ENCODE measurements at places on chromosomes 2 and 18.

DNA sequence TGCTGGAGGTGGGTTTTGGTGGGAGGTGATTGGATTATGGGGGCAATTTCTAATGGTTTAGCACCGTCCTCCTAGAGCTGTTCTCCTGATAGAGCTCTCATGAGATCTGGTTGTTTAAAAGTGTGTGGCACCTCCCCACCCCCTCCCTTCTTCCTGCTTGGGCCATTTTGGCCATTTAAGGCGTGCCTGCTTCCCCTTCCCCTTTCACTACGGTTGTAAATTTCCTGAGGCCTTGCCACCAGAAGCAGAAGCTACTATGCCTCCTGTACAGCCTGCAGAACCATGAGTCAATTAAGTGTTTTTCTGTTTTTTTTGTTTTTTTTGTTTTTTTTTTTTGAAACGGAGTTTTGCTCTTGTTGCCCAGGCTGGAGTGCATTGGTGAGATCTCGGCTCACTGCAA, 335.7 kb upstream of the HS6ST1 start:
- no peak for DNase-seq

DNA sequence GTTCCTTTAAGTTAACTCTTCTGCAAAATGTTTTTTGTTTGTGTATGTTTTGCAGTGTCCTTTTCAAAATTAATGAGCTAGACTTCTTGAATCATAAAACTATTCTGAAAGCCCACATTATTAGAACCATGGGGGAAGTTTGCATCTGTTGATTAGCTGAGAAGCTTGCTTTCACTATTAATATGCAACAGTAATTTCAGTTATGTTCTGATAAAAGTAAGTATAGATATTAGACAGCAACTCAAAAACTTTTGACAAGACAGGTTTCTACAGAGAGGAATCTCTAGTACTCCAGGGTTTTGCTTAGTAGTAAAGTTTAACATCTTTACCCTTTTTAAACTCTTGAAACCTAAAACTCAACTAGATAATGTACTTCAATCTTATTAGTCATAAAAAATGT, 147.8 kb downstream of the UBE2E3 start:
- no peak for DNase-seq

- DNase-seq: no peak
Measured at GRCh38 chr2:220980966-220981675, 591.0 kb downstream of the EPHA4 start.

- no peak for DNase-seq
Measured at GRCh38 chr18:46261799-46262198, 157.6 kb downstream of the HAUS1 start.

- no peak for DNase-seq
Measured at GRCh38 chr2:10101491-10101890, 21.0 kb upstream of the RRM2 start.

Measured in D721Med (cell line).